Sigmoid colon (tissue), 7 donors: ENCODE measurements at places on chromosomes 6 and 20. TPM values are rescaled to one million over a fixed set of nuclear protein-coding genes. Genes with fewer than 3 reads are reported as not detected.
A peak's percentile ranks its signal among the peaks of the same experiment; 100 is the strongest.

- H3K4me3 ChIP-seq, result no peak overlapping the region
- H3K36me3 ChIP-seq, result peaks cover 57% of the 10 kb centered on the region
- DNase-seq, result no peak
These were observed 40.9 kb upstream of the LYRM2 start for GRCh38 chr6:89679215-89680120.

DNA sequence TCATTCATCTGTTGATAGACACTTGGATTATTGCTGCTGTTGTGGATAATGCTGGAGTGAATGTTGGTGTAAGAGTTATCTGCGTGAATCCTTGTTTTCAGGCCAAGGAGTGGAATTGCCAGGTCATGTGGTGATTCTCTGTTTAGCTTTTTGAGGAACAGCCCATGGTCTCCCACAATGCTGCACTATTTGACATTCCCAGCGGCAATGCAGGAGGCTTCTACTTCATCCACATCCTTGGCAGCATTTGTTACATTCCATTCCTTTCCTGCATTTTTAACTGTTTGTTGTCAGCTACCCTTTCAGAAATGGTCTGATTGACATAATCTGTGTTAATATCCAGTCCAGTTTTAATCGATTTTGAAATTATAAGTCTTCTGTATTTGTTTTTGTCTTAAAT, 51.7 kb upstream of the CLDN20 start:
- H3K36me3 ChIP-seq, result no peaks in the 10 kb centered on the region
- no peaks in the 10 kb centered on the region for H3K27me3 ChIP-seq
- no peaks in the 10 kb centered on the region for H3K4me1 ChIP-seq
- no peak overlapping the region for H3K27ac ChIP-seq
- H3K4me3 ChIP-seq, result no peak overlapping the region

GRCh38 chr20:63955281-63955826, 862 bp downstream of the UCKL1 start:
- no peak for DNase-seq
- no peaks in the 10 kb centered on the region for H3K36me3 ChIP-seq
- peaks cover 67% of the 10 kb centered on the region for H3K4me1 ChIP-seq
- H3K27me3 ChIP-seq, result no peaks in the 10 kb centered on the region
- peak overlapping the region; percentile 90 for H3K27ac ChIP-seq

DNA sequence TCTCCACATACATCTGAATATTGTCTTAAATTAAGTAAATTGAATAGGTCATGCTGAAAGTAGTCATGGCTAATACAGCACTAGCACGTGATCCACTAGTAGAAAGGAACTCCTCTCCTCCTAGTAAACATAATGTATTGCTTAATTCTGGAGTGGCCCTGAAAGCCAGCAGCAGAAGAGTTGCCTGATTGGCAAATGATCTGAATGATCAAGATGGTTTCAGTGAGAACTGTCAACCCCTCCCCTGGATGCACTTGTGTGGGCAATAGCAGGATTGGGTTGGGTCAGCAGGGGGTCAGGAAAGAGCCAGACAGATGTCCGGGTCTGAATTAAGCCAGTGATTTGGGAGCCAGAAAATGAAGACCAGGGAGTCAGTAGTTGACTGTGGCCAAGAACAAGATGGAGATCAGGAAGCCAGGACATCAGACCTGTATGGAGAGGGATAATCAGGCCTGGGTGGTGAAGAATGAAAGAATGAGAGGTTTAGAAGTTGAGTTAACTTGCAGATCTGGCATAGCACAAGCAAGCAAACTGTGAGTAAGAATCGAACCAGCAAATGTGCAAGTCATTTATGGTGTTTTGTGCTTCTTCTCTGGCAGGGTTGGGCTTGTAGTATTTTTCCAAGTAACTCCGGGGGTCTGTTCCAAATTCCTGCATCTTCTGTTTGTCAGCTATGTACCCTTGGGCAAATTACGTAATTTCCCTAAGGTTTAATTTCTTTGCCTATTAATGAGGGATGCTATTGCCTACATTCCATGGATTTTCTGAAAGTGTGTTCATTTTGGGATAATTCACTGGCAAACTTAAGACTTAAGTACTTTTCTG, 304.9 kb downstream of the CD109 start:
- H3K27ac ChIP-seq, result no peak overlapping the region
- no peak for DNase-seq

- no peak for DNase-seq
- H3K27ac ChIP-seq, result no peak overlapping the region
- H3K4me3 ChIP-seq, result no peak overlapping the region
- H3K4me1 ChIP-seq, result no peaks in the 10 kb centered on the region
These were observed 42.6 kb downstream of the BMP7 start for GRCh38 chr20:57223648-57224489.

Gene PRL
- total RNA-seq, result not detected
